ENCODE measurements at places on chromosomes 3 and 15.
A peak's percentile ranks its signal among the peaks of the same experiment; 100 is the strongest.

DNA sequence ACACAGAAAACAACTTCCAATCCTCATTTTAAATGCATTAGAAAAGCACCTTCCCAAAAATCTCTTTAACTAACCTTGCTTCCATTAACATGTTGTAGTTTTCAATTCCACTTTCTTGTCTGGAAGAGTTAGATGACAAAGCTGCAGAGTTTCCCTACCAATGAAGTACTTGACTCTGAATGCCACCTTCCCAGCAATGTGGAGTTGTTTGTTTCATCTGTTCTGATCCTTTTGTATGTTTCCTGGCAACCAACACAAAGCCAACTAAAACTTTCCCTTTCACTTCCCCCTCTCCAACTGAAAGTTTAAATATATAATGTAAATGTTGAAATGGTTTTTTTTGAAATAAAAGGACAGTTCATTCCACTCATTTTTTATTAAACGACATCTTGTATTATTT lies at the start of gene WDR49:
WDR49 (minus strand) TSS at position 183 of the 400 bp plus-strand sequence. CDS start 517 bp downstream, outside the sequence.
- peak; percentile 10 for DNase-seq

- no peak for DNase-seq
Observed at GRCh38 chr15:101171954-101172353, 79.9 kb downstream of the CHSY1 start.

- DNase-seq = peak; percentile 40
Observed at GRCh38 chr3:30347679-30348216, 258.7 kb upstream of the TGFBR2 start.

DNA sequence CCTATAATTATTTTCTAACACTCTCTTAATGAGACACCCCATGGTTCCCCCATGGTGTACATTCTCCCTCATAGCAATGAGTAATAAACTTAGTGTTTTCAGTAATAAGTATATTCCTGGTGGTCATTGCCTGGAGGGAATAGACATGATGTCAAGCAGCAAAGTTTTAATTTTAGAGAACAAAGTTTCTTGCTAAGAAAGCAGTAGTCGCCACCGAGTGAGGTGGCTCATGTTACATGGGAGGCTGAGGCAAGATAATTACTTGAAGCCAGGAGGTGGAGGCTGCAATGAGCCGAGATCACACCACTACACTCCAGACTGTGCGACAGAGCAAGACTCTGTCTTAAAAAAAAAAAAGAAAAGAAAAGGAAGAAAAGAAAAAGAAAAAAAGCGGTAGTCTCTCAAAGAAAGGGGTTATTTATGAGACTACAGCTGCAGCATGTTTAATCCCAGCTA lies 2.4 kb upstream of the ELP6 start:
- no peak for DNase-seq

- no peak for DNase-seq
Observed at GRCh38 chr3:64319391-64319790, 94.1 kb upstream of the PRICKLE2 start.

DNA sequence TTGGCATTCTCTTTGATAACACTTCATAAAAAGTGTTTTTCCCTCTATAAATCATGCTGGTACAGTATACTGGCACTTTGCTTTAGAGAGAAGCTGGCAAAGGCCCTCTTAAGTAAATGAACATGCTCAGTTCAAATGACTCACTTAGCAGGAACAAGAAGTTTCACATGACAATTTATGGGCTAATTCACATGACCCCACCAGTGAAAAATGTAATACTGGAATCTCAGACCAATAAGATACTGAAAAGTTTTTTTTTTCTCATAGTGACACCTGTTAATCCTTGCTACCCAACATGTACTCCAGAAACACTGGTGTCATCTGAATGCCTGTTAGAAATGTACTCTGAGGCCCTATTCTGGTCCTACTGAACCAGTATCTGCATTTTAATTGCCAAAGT lies 13.9 kb downstream of the BTBD1 start:
- peak; percentile 28 for DNase-seq

GRCh38 chr15:73424506-73424905 lies 18.5 kb upstream of the REC114 start:
- no peak for DNase-seq

GRCh38 chr3:183591881-183592521 lies 36.5 kb upstream of the KLHL6 start:
- DNase-seq = peak; percentile 23

DNA sequence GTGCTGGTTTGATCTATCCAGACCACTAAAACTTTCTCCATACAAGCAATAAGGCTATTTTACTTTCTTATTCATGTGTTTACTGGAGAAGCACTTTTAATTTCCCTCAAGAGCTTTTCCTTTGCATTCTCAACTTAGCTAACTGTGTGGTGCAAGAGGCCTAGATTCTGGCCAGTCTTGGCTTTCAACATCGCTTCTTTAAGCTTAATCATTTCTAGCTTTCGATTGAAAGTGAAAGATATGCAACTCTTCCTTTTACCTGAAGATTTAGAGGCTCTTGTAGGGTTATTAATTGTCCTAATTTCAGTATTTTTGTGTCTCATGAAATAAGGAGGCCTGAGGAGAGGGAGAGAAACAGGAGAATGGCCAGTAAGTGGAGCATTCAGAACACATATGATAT lies 234.8 kb upstream of the GADL1 start:
- no peak for DNase-seq

DNA sequence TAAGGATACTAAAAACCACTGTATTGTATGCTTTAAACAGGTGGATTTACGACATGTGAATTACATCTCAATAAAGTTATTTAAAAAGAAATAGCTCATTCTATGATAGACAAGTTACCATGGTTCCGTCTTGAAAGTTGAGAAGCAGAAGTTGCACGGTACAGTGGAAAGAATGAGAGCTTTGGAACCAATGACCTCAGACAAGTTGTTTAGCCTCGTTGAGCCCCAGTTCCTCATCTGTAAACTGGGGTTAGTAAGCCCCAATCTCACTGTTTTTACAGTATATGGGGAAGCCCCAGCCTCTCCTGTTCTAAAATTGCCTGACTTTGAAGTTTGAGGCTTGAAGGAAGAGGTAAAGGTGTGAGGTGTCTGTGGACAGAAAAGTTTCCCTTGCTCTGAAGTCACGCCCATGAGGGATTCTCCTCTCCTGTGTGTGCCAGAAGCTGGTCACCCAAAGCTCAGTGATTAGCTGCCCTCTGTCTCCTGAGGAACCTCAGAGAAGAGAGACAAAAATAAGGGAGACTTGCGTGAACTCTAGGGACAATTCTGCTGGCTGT lies 10.0 kb downstream of the CRYGS start:
- peak; percentile 84 for DNase-seq

- DNase-seq = no peak
Observed at GRCh38 chr3:116135457-116136085, 309.7 kb downstream of the LSAMP start.

DNA sequence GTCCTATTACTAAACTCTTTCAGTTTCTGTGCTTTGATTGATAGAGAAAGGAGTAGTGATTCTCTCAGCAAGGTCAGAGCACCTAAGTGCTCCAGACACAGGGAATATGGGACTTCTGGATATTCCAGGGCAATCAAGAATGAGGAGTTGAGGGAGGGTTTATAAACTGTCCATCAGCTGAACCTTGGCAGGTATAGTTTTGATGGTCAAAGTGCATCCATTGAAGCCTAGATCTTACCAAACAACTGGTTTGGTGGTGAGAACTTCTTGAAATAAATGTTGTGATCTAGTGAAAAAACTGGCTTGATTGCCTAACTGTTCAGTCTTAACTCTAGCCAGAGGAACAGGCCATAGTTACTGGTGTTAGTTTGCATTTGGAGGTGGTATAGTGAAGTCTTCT lies 207.0 kb upstream of the ONECUT1 start:
- no peak for DNase-seq

- DNase-seq = no peak
Observed at GRCh38 chr3:192577811-192578210, 149.5 kb downstream of the FGF12 start.

GRCh38 chr3:172711454-172711795 lies 558 bp upstream of the NCEH1 start:
- DNase-seq = peak; percentile 77

- no peak for DNase-seq
Observed at GRCh38 chr15:76201536-76202255, 109.6 kb downstream of the ETFA start.

- DNase-seq = no peak
Observed at GRCh38 chr3:184068344-184068743, 15.5 kb downstream of the HTR3C start.

GRCh38 chr3:124395584-124396338 lies 334.5 kb upstream of the UMPS start:
- no peak for DNase-seq

DNA sequence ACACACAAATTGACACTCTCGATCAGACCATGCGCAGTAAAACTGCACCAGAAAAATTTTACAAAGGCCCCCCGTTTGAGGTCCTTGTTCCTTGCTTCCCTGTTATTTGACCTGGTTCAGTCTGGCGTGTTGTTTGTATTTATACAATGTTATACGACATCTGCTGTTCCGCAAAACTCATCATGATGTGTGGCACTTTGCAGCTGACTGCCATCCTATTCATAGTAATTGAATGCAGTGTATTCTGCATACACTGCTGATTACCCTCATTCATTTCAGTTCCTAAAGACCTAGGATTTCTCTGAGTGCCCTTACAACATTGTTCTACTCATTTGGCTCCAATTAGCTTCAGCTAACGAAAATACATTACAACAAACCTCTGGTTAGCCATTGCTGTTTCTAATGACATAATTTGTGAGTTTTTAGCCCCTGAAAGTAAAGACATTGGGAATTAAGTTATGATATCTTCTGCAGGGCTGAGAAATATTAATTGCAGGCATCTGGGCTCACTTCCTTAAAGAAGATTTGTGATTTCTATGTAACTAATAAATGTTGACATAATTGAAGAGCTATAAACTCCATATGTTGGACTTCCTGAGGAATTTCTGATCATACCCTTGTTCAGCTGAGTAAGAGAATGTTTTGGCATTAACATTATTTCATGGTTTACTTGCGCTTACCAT lies 75.7 kb downstream of the C3orf38 start:
- DNase-seq = no peak

DNA sequence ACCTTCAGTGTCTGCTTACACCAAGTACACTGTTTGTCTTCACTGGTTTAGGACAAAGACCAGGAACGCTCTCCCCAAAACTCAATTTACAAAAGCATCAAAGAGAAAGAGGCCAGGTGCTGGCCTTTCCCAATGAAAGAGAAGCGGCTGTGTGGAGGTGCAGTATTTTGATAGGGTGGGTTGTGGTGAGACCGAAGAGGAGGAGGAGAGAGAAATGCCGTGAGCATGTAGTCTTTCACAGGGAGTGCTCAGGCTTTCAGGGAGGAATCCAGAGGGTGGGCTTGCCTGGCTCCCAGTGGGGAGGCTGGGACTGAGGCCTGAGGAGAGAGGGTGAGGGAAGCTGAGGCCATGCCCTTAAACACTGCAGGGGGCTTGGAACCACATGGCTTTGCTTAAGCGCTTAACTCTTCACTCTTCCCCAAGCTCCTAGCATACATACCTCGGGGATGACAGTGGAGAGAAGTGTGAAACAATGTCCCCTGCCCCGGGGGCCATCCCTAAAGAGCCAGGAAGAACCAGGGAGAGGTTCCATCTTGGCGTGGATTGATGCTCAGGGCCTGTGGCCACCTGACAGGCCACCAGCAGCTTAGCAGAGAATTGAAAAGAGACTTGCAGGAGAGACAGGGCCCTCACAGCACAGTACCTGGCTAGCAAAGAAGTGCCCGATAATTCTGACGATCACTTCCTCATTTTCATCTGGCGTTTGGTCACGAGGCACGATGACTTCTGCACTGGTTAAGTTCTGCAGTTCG lies 60.5 kb downstream of the SENP2 start:
- DNase-seq = peak; percentile 20

- no peak for DNase-seq
Observed at GRCh38 chr3:183819831-183820230, 5.5 kb downstream of the MAP6D1 start.

DNA sequence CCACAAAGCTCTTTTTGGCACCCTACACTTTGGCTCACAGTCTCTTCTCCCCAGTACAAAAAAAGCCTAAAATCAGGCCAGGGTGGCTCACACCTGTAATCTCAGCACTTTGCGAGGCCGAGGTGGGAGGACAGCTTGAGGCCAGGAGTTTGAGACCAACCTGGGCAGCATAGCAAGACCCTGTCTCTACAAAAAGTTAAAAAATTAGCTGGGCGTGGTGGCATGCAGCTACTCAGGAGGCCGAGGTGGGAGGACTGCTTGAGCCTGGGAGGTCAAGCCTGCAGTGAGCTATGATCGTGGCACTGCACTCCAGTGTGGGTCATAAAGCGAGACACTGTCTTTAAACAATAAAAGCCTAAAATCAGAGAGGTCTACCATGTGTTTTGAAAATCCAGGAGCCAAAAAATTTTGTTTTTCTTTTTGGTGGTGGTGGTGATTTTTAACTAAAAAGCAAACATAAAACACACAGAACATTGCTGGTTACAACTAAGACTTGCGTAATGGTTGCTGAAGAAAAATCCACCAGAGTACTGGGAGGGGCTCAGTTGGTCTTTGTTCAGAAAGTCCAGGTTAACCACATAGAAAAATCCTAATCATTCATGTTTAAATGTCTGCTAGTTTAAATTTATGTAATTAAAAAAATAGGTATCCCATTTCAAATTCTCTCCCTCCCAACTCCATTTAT lies 1.6 kb upstream of the MAN2C1 start:
- DNase-seq = no peak

GRCh38 chr15:57495041-57495440 lies 96.7 kb upstream of the MYZAP start:
- DNase-seq = no peak

- peak; percentile 75 for DNase-seq
Observed at GRCh38 chr15:82709081-82709420, 624 bp downstream of the AP3B2 start.

GRCh38 chr3:132382688-132383194 lies 34.6 kb upstream of the DNAJC13 start:
- no peak for DNase-seq

- DNase-seq = no peak
Observed at GRCh38 chr3:64268926-64269325, 43.7 kb upstream of the PRICKLE2 start.

DNA sequence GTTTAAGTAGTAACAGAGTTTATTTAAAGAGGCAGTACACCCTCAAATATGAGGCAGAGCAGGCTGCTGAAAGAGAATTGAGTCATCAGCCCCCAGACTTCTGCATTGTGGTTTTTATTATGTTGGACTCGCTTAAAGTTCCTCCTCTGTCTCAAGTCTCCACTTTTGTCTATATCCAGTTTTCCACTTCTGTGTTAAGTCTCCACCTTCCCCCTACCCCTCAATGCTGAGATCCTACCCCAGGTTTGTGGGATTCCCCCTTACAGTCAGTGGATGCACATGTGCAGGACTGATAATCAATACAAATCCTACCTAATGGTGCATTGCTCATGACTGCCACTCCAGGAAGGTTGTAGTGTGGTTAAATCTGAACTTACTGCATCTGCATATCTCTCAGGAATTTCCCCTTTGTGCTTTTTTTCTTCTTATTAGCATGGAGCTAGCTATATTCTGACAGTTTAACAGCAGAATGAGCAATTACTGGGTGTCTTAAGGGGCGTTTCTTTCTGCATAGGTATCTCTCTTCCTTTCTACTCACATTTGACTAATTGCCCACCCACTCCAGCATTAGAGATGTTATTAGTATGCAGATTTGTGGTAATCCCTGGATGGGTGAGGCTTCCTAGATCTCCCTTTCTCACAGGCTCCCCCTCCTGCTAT lies 11.9 kb upstream of the CD200R1L start:
- DNase-seq = peak; percentile 87

- DNase-seq = no peak
Observed at GRCh38 chr15:80893777-80894176, 95.8 kb downstream of the MESD start.

- DNase-seq = peak; percentile 56
Observed at GRCh38 chr3:141076797-141077571, 25.8 kb downstream of the SPSB4 start.
